ENCODE measurements at places on chromosomes 5 and 9. TPM values are rescaled to one million over a fixed set of nuclear protein-coding genes. Genes with fewer than 3 reads are reported as not detected.

Gene P4HA2
- 29.8 TPM for total RNA-seq

Gene SARDH
- under 0.01 TPM for total RNA-seq

Gene IFNK
- not detected for total RNA-seq

Gene BHMT2
- 6.2 TPM for total RNA-seq

Gene IFNA21
- not detected for total RNA-seq

Gene AFAP1L1
- 144 TPM for total RNA-seq

Measured in dermis microvascular lymphatic vessel endothelial cell (primary cell).